ENCODE measurements at places on chromosomes 13 and 19.

- no peak for DNase-seq
These were observed 15.5 kb downstream of the BTBD2 start for GRCh38 chr19:1999856-2000515.

DNA sequence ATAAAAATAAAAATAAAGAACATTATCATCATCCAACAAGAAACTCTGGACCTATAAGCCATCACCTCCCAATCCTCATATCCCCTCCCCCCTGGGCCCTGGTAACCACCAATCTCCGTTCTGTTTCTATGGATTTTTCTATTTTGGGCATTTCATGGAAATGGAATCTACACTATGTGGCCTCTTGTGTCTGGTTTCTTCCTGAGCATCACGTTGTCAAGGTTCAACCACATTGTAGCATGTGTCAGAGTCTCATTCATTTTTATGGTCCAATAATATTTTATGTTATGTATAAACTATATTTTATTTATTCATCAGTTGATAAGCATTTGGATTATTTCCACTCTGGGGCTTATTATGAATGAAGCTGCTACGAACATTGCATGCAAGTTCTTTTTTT lies 26.9 kb downstream of the SULT2B1 start:
- peak; percentile 10 for DNase-seq

- no peak for DNase-seq
These were observed 15.5 kb downstream of the UPF3A start for GRCh38 chr13:114296902-114297301.

GRCh38 chr19:15324791-15325519 lies 7.4 kb downstream of the BRD4 start:
- no peak for DNase-seq

- DNase-seq, result no peak
These were observed 80.4 kb downstream of the HSPH1 start for GRCh38 chr13:31081316-31081715.
